D341Med (cell line): ENCODE measurements at places on chromosomes 3 and 15.

- peak; percentile 74 for DNase-seq
These were observed 48.1 kb downstream of the SH3BP5 start for GRCh38 chr3:15284121-15284889.

DNA sequence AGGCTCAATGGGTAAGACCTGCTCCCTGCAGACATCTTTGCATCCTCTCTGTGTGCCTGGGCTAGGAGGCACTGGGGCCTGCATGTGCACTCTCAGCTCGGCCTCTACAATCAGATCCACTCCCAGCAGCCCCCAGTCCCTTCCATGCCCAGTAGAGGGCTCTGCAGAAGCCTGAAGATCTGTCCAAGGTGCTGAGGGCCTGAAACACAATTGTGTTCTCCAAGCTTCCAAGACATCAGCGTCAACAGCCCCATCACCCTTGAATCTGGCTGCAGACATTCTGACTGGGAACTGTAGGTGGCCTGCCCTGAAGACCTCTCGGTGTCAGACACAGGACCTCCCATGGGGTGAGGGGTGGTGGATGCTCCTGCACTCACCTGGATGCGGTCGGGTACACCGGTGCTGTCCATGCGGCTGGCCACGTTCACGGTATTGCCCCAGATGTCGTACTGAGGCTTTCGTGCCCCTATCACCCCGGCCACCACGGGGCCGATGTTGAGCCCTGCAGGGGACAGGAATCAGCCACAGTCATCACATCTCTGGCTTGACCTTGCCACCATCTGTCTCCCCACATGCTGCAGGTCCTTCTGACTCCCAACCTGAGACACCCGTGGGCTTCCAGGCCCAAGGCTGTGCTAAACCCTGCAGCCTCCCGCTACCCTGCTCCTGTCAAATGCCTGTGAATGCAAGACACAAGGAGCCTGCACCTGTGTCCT lies 84.7 kb downstream of the SEC22A start:
- peak; percentile 64 for DNase-seq

GRCh38 chr15:62979252-62979651 lies 63.3 kb upstream of the TPM1 start:
- no peak for DNase-seq

GRCh38 chr15:38479266-38479665 lies 25.3 kb downstream of the FAM98B start:
- DNase-seq: no peak

GRCh38 chr15:63605036-63605435 lies 7.8 kb downstream of the FBXL22 start:
- no peak for DNase-seq

DNA sequence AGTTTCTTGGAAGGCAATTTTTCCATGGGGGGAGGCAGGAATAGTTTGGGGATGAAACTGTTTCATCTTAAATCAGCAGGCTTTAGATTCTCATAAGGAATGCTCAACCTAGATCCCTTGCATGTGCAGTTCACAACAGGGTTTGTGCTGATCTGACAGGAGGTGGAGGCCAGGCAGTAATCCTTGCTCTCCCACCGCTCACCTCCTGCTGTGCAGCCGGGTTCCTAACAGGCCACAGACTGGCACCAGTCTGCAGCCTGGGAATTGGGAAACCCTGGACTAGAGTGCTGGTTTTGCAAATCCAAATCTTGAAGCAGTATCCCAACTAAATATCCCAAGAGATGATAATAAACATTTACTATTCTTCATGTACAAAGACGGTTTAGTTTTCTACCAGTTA lies 256.3 kb upstream of the TMCO5A start:
- DNase-seq: no peak

DNA sequence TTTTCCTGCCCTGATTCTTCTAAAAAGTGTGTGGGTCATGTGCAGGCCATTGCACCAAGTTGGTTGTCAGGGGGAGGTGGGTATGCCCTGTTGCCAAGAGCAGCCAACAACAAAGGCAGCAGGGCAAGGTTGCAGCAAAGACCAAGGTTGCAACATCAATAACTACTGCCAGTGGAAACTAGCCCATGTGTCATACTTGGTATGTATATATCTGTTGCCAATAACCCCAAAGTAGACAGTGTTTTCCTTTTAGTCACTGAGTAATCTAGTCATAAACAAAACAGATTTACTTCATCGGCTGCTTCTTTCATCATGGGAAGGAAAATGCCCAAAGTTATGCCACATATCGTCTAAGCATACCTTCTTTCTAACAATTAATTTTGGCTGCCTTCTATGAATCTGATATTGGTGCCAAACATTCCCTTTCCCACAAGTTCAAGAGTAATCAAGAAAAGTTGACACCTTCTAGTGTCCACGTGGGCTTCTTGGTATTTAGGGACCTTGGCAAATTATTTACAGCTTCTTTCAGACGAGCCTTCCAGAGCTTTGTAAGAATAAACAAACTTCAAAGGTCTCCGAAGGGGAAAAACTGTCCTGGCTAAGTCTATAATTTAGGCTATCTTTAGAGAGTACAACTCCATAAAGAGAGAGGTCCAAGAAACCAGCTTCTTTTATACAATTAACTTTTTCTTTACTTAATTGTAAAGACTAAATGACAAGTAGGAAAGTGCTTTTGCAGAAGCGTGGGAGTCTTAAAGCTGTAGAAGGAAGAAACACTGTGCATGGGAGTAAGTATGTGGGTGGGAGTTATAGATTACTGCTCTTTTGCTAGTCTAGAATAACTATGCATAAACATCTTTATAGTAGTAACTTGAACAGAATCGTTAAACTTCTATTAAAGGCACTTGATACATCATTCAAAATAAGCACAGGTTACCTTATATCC lies 10.0 kb upstream of the MBNL1 start:
- no peak for DNase-seq

GRCh38 chr3:188095431-188095830 lies 58.5 kb upstream of the LPP start:
- DNase-seq: no peak

DNA sequence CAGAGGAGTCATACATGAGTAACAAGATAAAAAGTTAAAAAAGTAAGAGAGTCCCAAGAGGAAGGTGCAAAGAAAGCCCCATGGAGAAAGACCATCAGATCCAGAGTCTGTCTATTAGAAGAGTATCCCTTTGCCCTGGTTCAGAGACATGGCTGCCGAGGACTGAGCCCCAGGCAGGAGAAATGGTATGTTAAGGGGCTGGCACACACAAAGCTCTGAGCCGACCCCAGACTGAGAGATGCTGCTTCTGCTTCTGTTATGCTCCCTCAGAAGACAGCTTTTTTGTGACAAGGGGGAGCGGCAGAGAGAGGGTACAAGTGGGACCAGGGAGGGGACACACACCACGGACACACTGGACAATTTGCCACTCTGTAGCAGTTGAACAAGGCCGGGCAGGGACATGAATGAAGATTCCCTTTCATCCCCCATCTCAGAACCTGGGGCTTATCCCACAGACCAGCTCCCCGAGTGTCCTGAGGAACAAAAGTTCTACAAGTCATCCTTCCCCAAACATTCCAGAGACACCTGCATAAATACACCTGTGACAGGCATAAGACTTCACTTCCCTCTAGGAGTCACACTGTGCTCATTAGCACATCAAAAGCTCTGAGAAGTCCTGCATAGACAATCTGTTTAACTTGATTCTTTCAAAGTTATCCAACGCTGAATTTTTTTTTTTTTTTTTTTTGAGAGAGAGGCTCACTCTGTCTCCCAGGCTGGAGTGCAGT lies 161.6 kb upstream of the WNT5A start:
- no peak for DNase-seq

DNA sequence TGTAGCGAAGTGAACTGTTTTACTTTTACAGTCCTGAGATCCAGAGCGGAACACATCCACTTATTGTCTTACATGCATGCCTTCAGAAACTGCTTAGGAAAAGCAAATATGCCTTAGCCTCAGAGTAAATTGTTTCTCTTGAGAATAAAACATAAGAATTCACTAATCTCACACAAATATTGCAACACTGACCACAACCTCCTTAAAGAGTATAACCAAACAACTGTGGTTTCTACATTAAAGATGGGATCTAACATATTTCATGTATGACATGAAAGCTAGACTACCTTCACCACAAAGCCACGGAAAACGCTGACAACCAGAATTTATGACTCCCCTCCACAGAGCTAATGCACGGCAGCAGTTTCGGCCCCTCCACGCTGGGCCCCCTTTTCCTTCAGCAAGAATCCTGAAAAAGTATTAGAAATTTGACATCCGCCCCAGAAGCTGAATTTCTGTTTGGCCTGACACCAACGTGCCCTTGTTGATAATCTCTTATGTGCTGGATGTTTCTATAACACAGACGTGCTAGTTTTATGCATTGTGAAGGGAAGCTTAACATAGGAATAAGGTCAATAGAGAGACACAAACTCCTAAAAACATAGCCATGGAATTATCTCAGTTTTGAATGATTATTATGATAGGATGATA lies 84.6 kb downstream of the GREM1 start:
- no peak for DNase-seq

DNA sequence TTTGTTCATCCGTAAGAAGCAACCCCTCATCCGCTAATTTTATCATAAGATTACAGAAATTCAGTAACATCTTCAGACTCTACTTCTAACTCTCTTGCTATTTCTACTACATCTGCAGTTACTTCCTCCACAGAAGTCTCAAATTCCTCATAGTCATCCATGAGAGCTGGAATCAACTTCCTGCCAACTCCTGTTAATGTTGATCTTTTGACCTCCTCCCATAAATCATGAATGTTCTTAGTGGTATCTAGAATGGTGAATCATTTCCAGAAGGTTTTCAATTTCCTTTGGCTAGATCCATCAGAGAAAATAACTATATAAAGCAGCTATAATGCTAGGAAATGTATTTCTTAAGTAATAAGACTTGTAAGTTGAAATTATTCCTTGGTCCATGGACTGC lies 115.1 kb downstream of the TAFA4 start:
- no peak for DNase-seq

- DNase-seq: no peak
These were observed 208.9 kb upstream of the CFAP20DC start for GRCh38 chr3:59258550-59259260.

- DNase-seq: no peak
These were observed 51.9 kb downstream of the TBL1XR1 start for GRCh38 chr3:177145381-177145780.

DNA sequence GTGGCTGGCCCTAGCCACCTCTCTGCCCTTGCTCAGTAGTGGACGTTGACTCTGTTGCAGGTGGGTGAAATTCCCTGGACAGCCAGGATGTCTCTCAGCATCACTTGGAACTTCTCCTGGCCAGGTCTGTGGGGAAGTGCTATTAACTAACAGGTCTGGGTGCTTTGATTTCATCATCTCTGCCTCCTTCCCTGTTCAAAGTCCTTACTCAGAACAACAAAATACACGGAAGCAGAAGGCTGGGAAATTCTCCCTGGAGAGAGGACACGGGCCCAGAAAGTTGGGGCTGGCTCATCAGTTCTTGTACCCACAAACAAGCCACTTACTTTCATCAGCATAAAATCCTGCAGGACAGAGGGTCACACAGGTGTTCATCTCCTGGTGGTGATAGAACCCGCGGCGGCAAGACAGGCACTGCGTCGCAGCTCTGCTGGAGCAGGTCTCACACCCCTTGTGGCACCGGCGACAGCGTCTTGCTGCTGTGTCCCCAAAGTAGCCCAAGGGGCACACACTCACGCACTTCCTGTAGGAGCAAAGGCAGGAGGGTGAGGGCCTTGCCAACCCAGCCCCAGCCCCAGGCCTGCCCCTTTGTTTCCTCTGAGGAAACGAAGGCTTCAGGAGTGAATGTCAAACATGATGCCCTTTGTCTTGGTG lies 29.6 kb upstream of the SNRPA1 start:
- no peak for DNase-seq

DNA sequence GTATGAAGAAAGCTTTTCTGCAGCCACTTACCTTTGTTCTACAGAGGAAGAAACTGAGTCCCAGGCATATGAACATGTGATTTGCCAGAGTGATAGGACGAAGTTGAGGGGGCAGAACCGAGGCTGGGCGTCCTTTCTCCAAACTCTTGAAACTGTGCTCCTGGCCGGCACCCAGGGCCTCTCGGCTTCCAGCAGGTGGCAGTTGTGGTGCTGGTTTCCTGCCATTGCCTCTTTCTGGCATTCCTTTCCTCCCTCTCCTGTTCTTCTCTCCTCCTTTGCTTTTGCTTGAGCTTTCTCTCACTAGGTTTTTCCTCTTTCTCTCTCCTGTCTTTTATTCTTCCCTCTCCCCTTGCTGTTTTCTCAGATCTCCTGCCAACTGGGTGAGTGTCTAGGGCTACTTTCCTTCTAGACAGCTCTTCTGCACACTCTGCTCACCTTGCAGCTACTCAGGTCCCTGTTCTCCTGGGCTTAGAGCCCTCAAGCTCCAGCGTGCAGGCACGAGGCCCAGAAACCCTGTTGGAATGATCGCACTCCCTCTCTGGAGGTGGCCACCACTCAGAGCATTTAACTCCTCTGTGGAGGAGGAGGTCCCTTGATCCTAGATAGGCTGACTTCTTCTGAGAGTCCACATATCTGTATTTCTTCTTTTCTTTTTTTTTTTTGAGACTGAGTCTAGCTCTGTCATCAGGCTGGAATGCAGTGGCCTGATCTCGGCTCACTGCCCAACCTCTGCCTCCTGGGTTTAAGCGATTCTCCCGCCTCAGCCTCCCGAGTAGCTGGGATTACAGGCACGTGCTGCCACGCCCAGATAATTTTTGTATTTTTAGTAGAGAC lies 26.2 kb downstream of the TRAK1 start:
- DNase-seq: peak; percentile 71

DNA sequence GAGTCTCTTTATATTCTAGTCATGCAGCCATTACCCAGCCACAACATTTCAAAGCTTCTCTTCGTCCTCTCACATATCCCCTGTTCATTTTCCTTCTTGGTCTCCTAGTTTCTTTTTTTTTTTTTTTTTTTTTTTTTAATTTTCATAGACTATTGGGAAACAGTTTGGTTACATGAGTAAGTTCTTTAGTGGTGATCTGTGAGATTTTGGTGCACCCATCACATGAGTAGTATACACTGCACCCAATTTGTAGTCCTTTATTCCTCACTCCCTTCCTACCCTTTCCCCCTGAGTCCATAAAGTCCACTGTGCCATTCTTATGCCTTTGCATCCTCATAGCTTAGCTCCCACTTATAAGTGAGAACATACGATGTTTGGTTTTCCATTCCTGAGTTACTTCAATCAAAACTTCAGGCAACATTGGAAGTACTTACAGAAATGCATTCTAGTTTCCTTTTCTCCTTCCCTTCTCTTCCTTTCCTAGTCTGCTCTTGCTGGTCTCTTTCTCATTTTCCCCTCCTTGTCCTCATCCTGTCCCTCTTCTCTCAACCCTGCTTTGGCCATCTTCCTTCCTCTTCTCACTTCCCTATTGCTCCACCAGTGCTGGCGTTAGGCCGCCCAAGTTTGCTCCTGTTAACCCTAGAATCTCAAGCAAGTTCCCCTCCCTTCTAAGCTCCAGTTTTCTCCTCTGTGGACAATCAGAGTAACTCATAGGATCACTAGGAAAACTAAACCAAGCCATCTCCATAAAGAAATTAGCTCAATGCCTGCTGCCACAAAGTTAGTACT lies 4.8 kb downstream of the ATP8B4 start:
- DNase-seq: no peak
